ENCODE measurements at places on chromosomes 6 and 20.

- DNase-seq = no peak
These were observed 11.8 kb downstream of the HLA-B start for GRCh38 chr6:31345026-31345730.

GRCh38 chr6:105235155-105235554, 55.3 kb upstream of the POPDC3 start:
- no peak for DNase-seq

- DNase-seq = no peak
These were observed 8.2 kb upstream of the MTHFD1L start for GRCh38 chr6:150857062-150857944.

DNA sequence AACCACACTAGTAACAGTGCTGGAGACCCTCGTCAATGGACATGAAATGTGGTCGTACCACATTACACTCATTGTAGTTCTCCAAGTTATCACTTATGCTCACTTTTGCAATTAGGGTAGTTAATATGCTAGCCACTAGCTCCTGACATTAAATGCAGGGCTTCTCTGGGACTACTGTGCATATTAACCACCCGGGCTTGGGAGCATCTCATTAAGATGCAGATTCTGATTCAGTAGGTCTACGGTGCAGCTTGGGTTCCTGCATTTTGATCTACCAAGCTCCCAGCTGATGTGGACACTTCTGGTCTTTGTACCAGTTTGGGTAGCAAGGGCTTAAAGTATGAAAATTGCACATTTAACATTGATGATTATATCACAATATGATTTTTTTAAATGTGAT, 98.0 kb downstream of the ZFP64 start:
- no peak for DNase-seq

GRCh38 chr6:158707120-158707820, 57.4 kb downstream of the SYTL3 start:
- no peak for DNase-seq

GRCh38 chr6:74976701-74977100, 229.2 kb downstream of the COL12A1 start:
- DNase-seq = no peak

DNA sequence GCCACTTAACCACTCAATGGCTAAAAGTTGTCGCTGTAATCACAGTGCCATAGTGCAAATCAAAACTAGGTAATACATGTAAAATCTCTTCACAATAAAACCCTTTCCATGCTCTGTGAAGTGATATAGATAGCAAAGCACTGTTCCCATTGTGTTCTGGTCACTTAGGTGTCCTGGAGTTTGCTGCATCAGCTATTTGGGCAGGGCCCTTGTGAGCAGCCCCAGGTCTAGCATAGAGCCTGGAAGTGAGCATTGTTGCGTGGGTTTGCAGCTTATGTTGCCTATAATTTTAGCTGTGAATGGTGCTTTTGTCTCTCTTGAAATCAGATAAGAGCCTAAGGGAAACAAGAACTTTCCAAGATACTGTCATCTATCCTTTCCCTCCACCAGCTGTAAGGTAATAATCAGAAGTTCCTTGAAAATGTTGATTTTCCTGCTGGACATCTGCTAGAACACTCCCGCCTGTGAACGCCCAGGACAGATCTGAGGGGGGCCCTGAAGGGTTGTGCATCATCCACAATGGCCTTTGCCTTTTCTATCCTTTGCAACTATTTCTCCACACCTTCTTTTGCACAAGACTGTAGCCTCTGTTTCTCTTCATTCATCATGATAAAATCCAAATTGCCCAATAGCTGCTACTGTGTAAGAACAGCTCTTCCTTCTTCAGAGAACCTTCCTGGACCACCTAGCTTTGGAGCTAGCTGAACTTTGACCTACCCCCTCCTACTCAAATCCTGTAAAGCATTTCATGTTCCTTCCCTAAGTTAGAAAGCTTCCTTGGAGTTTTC, 57.0 kb downstream of the TNFAIP3 start:
- DNase-seq = no peak

- no peak for DNase-seq
These were observed 77.7 kb upstream of the TBC1D7 start for GRCh38 chr6:13405961-13406477.

GRCh38 chr6:29011276-29011734, 6.2 kb upstream of the ZNF311 start:
- peak; percentile 95 for DNase-seq

DNA sequence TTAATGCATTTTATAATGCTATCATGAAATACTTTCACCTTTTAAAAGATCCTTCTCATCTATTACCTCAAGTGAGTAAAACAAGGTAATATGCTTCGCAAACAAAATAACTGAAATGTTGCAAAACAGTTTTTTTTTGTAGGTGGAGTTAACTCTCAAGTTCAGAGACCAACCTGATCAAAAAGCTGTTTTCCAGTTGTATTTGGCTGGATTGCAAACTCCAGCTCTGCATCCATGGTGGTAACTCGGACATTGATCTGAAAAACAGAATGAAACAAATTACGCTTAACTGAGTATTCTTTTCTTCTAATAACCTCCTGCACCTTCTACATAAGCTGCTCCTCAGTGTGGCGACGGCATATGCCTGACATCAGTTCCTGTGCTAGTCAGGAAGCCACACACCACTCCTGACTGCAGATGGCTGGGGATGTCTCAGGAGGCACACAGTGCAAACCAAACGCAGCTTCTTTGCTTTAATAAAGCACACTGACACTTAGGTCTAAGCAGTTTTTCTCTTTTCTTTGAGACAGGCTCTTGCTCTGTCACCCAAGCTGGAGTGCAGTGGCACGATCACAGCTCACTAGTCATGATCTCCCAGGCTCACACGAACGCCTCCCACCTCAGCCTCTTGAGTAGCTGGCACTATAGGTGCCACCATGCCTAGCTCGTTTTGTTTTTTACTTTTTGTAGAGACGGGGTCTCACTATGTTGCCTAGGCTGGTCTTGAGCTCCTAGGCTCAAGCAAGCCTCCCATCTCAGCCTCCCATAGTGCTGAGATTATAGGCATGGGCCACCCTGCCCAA, 29.9 kb downstream of the EZR start:
- DNase-seq = no peak

DNA sequence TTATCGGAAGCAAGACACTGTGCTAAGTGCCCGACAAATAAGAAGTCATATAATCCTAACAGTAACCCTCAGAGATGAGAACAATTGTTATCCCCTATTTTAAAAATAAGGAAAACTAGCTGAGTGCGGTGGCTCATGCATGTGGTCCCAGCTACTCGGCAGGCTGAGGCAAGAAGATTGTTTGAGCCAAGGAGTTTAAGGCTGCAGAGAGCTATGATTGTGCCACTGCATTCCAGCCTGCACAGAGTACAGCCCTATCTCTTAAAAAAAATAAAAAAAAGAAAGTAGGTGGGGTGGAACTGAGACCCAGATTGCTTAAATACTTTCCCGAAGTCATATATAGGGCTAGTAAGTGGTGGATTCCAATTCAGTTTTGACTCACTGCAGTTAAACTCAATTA, 84.7 kb downstream of the UST start:
- no peak for DNase-seq

DNA sequence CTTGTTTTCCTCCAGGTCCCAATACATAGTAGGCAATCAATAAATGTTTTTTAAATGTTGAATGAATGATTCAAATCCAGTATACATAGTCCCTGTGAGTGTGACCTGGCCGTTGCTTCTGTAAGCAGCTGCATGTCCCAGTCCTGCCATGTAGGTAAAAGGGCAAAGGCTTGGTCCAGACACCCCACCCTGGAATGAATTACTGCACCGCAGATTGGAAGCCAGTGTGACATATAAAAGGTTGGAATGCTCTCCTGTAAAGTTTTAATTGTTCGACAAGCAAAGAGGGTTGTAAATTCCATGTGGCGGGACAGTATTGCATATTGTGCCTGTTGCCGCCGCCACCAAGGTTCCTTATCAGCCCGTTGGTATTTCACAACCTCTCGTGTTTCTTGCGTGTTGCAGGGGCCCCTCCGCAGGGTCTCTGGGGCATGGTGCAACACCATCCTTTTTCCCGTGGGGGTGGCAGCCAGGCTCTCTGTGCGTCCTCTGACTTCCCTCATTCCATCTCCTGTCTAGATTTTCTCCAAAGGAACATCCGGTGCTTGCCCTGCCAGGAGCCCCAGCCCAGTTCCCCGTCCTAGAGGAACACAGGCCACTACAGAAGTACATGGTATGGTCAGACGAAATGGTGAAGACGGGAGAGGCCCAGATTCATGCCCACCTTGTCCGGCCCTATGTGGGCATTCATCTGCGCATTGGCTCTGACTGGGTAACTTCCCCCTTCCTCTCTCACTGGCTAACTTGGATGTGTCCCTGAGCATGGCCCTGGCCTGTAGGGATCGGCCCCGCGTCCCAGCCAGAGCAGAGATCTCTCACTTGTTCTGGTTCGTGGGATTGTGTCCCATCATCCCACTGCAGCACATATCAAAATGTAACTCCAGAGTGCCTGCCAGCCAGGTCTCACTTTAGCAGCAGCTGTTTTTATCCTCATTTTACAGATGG, 20.3 kb downstream of the POFUT1 start:
- DNase-seq = no peak

DNA sequence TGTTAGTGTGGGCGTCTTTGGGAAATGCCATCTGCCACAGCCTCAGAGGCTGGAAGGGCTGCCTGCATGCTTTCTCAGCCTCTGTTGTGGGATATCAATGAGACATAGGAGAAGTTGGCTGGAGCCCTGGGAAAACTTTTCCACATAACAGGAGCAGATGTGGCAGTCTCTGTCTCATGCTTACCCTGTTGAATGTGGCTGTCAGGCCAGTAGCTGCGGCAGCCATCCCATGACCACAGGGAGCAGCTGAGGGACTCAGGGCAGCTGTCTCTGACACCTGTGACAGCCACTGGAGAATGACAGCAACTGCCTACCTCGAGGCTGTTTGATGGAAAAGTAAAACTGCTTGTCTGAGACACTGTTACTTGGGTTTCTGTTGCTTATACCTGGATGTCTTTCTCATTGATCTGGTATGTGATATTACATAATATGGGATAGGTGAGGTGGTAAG, 64.4 kb downstream of the TULP4 start:
- no peak for DNase-seq

DNA sequence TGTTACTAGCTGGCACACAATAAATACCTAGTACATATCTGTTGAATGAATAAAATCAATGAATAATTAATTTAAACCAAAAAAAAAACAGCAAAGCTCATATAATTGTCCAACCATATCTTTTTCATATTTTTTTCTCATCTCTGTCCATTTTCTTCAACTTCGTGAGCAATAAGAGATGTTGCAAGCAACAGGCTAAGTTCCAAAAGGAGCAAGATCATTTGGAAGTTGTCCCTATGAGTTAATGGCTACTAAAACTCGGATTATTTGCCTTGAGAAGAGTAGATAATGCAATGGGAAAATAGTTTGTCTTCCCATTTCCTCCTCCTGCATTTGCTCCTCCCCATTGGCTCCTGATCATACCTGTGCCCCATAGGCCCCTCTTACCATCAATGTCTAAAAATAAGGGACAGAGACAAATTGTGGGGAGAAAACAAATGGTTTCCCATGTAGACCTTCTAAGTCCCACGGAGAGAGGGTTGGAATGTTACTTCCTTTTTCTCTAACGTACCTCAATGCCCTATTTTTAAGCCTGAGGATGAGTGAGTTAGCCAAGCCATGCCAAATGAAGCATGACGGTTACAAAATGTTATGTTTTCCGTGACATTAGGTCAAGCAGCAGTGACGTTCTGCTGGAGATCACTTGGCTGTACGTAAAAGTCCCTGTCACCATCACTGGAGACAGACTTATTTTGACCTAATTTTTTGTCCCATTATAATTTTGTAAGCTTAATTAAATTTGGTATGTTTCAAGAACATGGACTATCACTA, 217.3 kb upstream of the PREP start:
- DNase-seq = no peak

- DNase-seq = no peak
These were observed 14.5 kb downstream of the TAF4 start for GRCh38 chr20:62051144-62051543.

- no peak for DNase-seq
These were observed 19.2 kb downstream of the ITPR3 start for GRCh38 chr6:33640361-33640760.

- DNase-seq = no peak
These were observed 21.6 kb upstream of the MYB start for GRCh38 chr6:135159531-135159930.

GRCh38 chr6:61809004-61809595, 476.9 kb downstream of the KHDRBS2 start:
- peak; percentile 60 for DNase-seq

DNA sequence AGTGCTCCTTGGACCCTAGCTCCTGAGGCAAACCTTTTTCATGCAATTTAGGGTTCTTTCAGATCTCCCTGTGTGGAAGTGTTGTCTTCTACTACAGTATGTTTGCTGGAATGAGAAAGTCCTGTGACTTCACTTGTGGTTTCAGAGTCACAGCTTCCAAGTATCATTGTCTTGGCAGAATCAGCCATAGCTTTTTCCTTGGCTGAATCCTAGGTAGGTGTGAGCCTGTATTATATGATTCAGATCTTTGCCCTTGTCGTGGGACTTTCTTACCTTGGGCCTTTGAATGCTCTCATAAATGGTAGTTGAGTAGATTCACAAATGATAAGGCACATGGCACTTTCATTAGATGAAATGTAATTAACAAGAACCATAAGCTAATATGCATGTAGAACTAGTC, 16.5 kb downstream of the CARMIL1 start:
- DNase-seq = no peak

DNA sequence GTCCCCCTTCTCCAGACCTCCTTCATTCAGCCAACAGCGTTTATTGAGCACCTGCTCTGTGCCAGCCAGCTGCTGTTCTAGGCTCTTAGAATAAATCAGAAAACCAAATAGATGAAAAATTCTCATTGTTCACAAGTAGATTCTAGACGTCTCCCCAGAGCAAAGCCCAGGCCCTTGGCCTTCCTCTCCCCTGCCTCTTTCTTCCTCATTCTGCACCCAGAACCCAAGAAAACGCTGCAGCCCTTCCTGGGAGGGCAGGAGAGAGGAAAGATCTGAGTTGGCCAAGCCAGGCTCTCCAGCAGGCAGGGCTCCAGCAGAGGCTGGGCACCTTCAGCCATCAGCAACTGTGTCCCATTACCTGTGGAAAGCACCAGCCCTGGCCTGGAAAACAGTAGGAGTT, 12.0 kb upstream of the BPI start:
- DNase-seq = no peak

- peak; percentile 43 for DNase-seq
These were observed 823.4 kb upstream of the GJE1 start for GRCh38 chr6:141309295-141309694.

GRCh38 chr6:33840048-33840926, 36.5 kb upstream of the MLN start:
- DNase-seq = no peak

- DNase-seq = no peak
These were observed 43.9 kb upstream of the DEK start for GRCh38 chr6:18308070-18308735.

DNA sequence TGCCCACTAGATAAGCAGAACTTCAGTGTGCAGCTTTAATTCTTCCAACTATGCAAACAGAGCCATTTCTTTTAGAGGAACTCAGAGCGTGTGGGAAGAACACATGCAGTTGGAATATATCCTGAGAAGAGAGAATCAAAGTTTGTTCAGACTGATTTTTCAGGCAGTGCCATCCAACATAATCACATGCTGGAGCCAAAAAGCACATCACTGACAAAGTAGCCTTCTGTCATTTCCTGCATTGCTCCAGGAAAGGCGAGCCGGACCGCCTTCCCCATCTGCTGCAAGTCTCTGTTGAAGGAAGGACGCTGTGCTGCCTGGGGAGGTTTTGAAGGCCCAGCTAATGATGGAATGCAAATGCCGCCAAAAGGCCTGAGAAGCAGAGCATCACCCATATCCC, 98.4 kb downstream of the DOK5 start:
- DNase-seq = no peak

GRCh38 chr20:15146948-15147347, 809.5 kb upstream of the FLRT3 start:
- peak; percentile 4 for DNase-seq

- DNase-seq = no peak
These were observed 506.8 kb upstream of the CITED2 start for GRCh38 chr6:139881236-139881635.

All from GM23338 (cell line).